ENCODE measurements at places on chromosomes 5 and 9. TPM values are rescaled to one million over a fixed set of nuclear protein-coding genes. Genes with fewer than 3 reads are reported as not detected.

CSNK1G3 gene
- total RNA-seq, result 28.9 TPM

CDH9 gene
- total RNA-seq, result not detected

PRDM9 gene
- total RNA-seq, result not detected

DBH gene
- total RNA-seq, result not detected

KIF20A gene
- 4.3 TPM for total RNA-seq

PCDHGA3 gene
- 7.0 TPM for total RNA-seq

GLDC gene
- total RNA-seq, result 0.39 TPM

CBY3 gene
- total RNA-seq, result not detected

PTPN3 gene
- 7.9 TPM for total RNA-seq

ARPC5L gene
- total RNA-seq, result 21.7 TPM

GRIN3A gene
- 0.44 TPM for total RNA-seq

APC gene
- total RNA-seq, result 38.3 TPM

CDH6 gene
- total RNA-seq, result 2.2 TPM

PAEP gene
- not detected for total RNA-seq

PHF24 gene
- total RNA-seq, result not detected

MARCOL gene
- total RNA-seq, result not detected

MRPL22 gene
- 25.4 TPM for total RNA-seq

PDZD2 gene
- 86.4 TPM for total RNA-seq

DEPDC1B gene
- total RNA-seq, result 0.16 TPM

ASTN2 gene
- total RNA-seq, result 11.1 TPM

SLC6A3 gene
- total RNA-seq, result not detected

SLC36A2 gene
- total RNA-seq, result not detected
